Stimulated activated CD8-positive, alpha-beta memory T cell treated with anti-CD3 and anti-CD28 coated beads, Interleukin-7, amount 100 ng/mL, for 1 hour (primary cell): ENCODE measurements at places on chromosomes 11 and 22.

GRCh38 chr22:28873183-28873963, 10.0 kb upstream of the ZNRF3 start:
- DNase-seq, result no peak

DNA sequence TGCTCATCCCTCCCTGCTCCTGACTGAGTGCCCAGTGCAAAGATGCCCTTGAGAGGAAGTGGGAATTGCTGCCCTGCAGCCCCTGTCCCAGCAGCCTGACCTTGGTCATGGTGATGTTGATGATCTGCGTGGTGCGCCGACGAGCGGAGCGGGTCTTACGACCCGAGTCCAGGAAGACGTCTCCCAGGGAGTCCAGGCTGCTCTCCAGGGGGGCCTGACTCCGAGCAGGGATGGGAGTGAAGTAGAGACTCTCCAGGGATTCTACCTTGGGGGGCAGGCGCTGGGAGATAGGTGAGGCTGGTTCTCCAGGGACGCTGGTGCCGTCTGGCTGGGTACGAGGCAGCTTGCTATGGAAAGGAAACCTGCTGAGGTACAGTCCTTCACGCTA, 8.4 kb downstream of the IL18BP start:
- DNase-seq, result no peak

- no peak for DNase-seq
These were observed 42.0 kb downstream of the IGLL5 start for GRCh38 chr22:22929381-22930221.

DNA sequence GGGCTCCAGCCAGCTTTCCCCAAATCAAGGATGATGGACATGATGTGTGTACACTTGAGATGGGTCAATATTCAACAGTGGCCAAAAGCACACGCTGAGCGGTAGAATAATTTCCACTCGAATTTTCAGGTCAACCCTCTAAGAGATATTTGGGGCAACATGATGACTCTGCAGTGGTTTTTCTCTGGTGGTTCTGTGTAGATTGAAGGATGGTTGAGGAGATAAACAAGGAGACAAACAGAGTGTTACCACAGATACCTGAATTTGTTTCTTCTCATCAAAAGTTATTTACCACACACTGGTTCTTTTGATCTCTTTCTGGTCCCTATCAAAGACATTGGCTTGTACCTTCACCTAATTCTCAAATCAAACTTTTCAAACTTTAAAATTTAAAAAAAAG, 242.0 kb downstream of the ETS1 start:
- DNase-seq, result no peak

DNA sequence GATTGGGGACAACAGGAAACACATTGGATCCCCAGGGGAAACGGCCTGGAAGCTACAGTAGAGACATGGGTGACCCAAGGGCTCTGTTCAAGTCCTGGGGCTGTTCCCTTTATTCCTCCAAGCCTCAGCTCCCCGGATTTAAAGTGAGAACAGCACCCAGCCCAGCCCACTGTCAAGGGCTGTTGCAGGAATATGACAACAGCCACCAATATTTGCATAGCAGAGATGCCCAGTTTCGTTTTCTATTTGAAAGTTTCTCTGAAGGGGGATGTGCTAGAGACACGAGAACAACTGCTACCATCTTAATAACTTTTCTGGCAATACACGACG, 81.1 kb upstream of the WNT7B start:
- no peak for DNase-seq

- DNase-seq, result no peak
These were observed 37.8 kb downstream of the SCN3B start for GRCh38 chr11:123616505-123617198.

GRCh38 chr11:88520391-88520790, 182.9 kb upstream of the CTSC start:
- DNase-seq, result no peak

GRCh38 chr11:12695873-12696272, 21.7 kb downstream of the TEAD1 start:
- DNase-seq, result no peak

GRCh38 chr11:41660585-41660984, 201.1 kb upstream of the LRRC4C start:
- DNase-seq, result no peak

GRCh38 chr11:97557399-97557798, 1167.6 kb downstream of the JRKL start:
- no peak for DNase-seq

- no peak for DNase-seq
These were observed 94.1 kb downstream of the DBX1 start for GRCh38 chr11:20066013-20066782.

- DNase-seq, result no peak
These were observed 349.9 kb downstream of the CNTN5 start for GRCh38 chr11:99370549-99371216.

DNA sequence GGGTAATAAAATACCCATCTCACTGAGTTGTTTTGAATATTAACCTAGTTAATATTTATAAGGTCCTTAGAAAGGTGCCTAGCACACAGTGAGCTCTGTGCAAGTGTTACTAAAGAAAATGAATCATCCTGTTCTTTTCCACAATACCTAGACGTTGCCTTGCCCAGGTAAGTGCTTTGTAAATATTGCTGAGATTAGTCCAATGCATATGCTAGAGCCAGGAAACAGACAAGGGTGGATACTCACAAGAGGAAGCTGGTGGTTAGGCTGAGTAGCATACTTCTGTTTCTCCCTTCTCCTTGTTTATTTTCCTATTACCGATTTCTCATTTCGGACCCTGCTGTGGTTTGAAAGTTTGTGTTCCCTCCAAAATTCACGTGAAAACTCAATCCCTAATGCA, 58.1 kb upstream of the BARX2 start:
- DNase-seq, result no peak

DNA sequence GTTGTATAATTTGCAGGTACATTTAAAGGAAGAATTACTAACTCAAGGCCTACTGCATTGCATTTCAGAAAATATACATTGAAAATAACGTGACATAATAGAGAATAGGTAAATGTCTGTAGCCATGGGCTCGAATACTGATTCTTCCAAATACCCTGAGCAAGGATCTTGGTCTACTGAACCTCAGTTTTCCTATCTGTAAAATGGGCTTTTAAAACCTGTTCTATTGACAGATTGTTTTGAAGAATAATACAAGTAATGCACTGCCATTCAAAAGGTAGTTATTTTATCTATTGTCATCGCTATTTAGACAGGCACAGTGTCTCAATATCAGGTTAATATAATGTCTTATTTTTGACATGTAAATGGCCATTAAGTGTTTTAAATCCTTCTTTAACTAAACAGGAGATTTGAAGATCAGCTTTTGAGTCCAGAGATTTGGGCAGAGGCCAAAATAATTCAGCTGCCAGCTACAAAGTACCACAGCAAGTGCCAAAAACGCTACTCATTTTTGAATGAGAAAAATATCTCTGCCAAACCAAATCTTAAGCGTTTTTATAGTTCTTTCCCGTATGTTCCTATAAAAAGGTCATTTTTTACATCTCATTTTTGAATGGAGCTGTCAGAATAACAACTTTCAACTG, 56.7 kb downstream of the CTSC start:
- DNase-seq, result no peak

DNA sequence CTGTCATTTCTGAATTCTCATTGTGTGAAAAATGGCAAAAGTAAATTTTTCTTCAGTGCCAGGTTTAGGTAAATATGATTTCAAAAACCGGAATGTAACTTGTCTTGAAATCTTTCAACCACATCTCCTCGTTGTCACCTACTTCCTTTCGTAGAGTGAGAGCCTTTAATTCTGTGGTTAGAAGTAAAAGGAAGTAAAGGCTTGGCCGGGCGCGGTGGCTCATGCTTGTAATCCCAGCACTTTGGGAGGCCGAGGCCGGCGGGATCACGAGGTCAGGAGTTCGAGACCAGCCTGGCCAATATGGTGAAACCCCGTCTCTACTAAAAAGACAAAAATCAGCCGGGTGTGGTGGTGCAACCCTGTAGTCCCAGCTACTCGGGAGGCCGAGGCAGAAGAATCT, 29.8 kb downstream of the SGSM3 start:
- DNase-seq, result no peak

- no peak for DNase-seq
These were observed 1.2 kb downstream of the SLCO2B1 start for GRCh38 chr11:75152090-75152489.

DNA sequence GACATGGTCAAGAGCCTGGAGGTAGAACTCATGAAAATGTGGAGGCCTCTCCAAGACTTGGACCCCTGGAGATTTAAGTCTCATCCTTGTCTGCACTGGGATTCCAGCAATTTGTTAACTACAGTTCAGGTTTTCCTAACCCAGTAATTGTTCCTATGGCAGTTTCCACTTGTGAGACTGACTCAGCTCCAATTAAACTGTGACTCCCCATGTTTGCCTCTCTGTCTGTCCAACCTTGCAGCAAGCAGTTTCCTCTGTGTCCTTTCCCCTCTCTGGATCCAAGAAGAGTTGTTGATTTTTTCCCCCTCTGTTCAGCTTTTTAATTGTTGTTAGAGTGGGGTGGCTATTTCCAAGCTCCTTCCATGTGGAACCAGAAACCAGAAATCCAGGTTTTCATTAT, 16.2 kb upstream of the ARHGAP20 start:
- no peak for DNase-seq

DNA sequence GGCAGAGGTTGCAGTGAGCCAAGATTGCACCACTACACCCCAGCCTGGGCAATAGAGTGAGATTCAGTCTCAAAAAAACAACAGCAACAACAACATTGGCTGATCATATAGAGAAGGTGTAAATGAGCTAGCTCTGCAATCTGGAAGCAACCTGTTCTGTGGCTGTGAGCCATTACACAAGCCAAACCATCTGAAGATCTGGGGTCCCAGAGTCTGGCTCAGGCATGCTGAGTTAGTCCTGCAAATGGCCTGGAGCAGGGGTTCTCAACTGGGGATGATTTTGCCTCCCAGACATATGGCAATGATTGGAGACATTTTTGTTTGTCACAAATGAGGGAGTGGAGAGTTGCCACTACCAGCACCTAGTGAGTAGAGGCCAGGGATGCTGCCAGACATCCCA, 42.3 kb upstream of the RAB1B start:
- DNase-seq, result no peak

- no peak for DNase-seq
These were observed 10.5 kb downstream of the SMTNL1 start for GRCh38 chr11:57547854-57548377.

DNA sequence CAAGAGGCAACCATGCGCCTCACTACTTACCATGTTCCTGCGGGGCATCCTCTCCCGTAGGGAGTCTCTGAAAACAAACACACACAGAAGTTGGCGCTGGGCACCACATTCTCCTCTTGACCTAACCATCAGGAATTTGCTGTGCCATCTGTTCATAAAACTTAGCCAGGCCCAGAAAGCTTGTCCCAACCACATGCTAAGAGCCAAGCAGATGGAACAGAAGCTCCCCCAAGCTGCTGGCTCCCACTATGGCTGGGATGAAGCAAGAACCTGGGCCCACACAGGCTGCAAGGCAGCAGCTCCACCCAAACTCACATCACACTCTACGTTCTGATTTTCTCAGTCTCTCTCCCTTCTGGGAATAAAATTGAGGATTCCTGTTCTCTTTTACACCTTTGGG, 17.4 kb downstream of the HPS4 start:
- no peak for DNase-seq

DNA sequence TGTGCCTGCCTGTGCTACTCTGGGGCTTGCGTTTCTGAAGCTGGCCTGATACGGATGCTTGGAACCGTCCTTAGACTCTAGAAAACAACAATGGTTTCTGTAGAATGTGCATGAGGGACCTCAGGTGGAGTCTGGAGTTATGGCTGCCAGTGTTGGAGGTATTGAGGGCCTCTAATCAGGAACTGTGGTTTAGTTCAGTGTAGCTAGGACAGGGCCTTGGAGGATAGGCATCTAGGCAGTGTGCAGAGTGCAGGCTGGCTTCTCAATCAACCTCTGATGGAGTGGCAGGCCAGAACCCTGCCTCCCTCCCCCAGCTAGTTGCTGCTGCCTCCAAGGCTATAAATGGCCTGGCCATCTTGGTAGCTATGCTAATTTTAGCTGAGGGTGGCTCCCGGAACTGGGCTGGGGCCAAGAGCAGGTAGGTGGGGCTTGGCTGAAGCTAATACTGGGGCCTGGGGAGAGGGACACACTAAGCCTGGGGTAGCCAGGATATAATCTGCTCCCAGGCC, 4.0 kb downstream of the STIM1 start:
- no peak for DNase-seq

- DNase-seq, result no peak
These were observed 91.3 kb downstream of the LRRC32 start for GRCh38 chr11:76579056-76579751.

DNA sequence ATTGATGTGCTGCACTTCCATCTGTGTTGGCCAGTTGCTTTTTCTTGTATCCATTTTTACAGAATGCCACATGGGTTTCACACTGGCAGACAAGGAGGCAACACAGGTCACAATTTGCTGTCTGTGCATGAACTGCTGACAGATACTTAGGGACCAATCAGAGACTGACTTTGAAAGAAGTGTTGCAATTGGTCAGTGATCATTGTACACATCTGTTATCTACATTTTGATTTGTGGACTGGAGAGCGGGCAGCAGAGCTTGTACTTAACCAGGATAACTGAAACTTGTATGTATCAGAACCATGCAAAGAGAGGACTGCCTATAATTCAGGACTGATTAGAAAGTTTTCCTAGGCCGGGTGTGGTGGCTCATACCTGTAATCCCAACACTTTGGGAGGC, 21.8 kb downstream of the PRR5 start:
- DNase-seq, result no peak

DNA sequence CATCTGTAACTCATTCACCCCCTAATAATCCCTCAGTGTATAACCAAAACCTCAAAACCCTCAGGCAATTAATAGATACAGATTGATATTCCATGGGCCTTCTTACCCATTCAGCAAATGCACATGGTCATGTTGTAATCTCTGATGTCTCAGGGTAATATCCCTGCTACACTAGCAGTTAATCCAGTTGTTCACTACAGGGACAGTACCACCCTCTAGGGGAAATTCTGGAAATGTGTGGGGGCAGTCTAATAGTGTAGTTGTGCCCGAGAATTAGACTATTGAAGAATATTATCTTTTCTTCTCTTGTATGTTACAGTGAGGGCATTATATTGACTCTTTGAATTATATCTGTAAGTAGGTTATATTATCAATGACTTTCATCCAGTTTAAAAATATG, 175.4 kb downstream of the CWF19L2 start:
- no peak for DNase-seq

- DNase-seq, result no peak
These were observed 1.2 kb downstream of the MAJIN start for GRCh38 chr11:64970731-64971151.

DNA sequence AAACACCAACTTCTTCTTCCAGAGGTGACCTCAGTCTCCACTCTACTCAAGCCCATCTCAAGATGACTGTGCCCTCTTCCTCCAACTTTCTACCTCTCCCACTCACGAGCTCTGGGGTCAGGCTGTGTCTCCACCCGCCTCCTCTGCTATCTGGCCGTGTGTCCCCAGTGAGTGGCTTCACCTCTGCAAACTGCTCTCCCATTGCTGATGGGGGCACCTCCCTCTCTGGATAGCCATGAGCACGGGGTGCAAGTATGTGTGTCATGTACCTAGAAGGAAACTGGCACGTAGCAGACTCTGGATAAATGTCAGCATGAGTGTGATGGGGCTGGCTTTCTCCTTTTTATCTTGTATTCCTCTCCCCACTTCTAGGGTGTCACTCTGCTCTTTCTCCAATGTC, 18.3 kb upstream of the RAC2 start:
- DNase-seq, result no peak
